ENCODE measurements at places on chromosomes 4 and X.

- no peak for DNase-seq
Measured at GRCh38 chrX:35561985-35562384, 236.2 kb upstream of the MAGEB16 start.

DNA sequence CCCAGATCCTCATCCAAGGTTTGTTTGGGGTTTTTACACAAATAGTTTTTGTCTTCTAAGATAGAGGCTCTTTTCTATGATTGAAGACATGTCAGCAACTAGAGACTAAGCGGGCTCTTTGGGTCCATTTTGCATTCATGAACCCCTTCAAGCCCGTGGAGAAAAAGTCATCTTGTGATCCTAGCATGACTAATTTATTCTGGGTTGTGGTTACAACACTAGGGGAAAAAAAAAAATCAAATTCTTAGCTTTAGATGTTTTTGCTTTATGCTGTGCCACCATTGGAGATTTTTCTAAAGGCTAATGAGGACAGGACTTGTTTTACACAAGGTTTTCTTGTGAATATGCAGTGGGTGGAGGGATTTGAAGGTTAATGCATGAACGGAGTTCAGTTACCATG is 440.0 kb downstream of the PCDH7 start:
- DNase-seq = no peak

- DNase-seq = no peak
Measured at GRCh38 chr4:33058998-33059397, 2338.8 kb downstream of the PCDH7 start.

DNA sequence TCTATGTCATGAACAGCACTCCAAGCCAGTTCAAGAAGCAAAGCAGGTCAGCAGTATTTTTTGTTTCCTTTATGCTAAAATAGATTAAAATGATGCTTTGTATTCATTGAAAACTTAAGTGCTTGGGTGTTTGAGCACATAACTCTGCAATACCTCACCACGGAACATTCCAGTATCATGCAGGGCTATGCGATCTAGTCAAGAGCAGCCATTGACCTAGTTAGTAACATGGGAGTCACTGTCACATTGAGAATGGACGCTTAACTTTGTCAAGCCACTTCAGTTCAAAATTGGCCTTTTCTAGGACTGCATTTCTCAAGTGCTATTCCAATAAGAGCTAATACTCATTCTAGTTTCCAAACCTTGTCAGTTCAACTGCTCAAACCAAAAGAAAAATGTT is 160.1 kb upstream of the FSTL5 start:
- DNase-seq = no peak

DNA sequence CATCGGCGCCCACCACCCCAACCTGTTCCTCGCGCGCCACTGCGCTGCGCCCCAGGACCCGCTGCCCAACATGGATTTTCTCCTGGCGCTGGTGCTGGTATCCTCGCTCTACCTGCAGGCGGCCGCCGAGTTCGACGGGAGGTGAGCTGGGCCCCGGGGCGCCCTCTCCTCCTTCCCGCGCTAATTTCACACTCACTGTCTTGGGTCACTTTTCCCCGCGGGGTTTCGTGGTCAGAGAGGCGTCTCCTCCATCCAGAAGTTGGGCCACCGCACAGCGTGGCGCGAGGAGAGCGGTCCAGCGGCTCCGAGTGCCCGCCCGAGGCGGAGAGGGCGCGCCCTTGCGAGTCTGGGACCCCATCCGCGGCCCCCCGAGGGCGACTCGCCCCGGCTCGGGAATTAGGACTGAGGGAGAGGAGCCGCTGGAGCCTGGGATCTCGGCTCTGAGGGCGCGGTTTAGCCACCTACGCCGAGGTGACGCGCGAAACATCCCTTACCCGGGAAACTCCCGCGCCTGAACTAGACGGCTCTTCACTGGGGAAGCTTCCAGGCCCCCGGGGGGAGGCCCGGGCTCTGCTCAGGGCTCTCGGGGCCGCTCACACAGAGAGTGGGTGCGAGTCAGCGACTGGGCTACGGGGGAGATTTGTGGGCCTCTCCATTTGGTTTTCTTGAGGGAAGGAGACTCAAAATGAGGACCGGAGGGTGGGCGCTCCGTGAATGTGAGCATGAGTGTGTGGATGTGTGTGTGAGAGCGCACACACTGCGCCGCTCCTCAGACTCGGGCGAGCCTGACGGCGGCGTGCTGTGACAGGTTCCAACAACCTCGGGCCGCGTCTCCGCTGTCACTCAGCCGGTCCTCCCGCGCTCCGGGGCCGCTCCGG is 551 bp downstream of the NPNT start:
- no peak for DNase-seq

DNA sequence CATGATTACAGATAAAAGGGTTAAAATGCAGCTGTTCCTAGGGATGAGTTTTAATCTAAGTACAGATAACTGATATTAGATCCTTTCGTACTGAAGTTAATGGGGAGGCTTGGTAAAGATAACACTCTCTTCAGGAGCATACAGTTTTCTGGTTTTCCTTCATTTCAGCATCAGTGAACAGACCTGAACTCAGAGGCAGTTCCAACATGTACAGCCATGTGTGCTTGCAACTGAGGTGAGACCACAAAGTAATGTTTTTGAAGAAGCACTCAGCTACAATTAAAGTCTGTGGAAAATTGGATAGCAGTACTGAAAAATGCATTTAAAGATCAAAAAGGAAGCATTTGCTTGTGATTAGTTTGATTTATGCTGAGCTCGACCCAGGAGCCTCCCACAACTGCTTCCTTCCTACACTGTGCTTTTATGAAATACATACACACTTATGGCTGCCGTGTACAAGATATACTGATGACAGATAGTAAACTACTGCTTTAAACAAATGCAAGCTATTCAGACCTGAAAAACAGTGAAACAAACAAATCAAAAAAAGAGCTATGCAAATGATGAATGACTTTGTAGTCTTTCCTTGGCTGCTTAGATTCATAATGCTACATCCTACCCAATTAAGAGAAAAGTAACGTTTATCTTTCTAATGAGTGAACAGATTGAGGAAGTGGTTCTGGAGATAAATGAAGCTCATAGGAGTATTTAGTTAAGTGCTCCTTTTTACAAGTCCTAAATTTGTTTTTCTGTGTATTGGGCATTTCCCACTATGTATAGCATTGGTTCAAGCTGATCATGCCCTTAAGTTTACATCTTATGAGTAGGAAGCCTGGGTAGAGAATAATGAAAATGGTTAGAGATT is 68.4 kb downstream of the PDLIM5 start:
- no peak for DNase-seq

DNA sequence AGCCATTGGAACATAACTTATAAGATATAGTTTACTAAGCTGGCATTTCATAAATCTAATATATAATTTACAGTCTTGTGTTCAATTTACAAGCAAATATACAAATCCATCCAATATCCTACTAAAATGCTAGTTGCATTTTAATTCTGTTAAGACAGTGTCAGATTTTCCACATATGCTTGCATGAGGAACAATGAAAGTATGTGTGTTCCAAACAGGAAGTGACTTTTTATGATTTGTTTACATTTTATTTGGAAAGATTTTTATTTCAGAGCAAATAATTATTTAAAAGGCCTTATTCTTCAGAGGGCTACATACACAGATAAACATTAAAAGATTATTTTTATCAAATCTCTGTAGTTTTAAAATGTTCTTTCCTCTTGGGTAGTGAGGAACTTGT is 130.1 kb downstream of the KLHL34 start:
- no peak for DNase-seq

- no peak for DNase-seq
Measured at GRCh38 chrX:115892787-115893671, 277.5 kb upstream of the AGTR2 start.

- DNase-seq = no peak
Measured at GRCh38 chr4:126396703-126397102, 1081.9 kb downstream of the FAT4 start.

- DNase-seq = no peak
Measured at GRCh38 chrX:118660085-118660484, 67.3 kb upstream of the IL13RA1 start.

- no peak for DNase-seq
Measured at GRCh38 chr4:83248486-83248885, 36.1 kb downstream of the COQ2 start.

- DNase-seq = no peak
Measured at GRCh38 chr4:119478446-119479179, 150.0 kb downstream of the PDE5A start.

DNA sequence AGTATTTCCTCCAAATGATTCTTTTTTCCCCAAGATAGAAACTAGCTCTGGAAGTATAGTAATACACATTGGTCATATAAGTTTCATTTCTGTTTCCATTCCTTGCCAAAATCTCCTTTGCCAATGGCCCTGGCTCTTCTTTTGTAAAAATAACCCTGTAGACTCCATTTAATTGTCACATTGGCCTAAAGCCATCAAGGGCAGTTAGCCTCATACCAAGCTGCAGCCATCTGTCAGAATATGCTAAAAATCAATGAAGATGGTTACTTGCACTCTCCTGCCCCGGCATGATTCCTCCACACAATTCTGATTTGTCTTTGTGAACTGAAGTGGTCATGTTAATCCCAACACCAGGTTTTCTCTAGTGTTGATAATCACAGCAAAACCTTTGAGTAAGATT is 380.5 kb downstream of the SH2D1A start:
- DNase-seq = no peak

GRCh38 chr4:6041800-6042199 is 23.6 kb upstream of the C4orf50 start:
- DNase-seq = no peak

DNA sequence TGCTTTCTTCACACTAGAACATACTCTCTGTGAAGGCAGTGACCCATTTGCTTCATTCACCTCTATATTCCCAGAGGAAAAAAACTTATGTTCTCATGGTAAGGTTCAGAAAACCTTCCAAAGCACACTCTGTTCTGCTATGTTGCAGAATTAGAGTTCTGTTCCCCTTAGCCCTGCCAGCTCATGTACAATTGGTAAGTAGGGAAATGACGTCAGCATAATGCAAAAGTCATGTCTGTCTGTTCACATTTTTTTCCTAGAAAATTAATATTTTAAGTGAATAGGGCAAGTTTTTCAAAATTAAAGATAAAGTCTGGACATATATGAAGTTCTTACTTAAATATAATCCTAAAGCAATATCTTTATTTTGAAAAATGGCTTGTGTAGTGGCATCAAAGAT is 443.6 kb downstream of the GALNTL6 start:
- no peak for DNase-seq

DNA sequence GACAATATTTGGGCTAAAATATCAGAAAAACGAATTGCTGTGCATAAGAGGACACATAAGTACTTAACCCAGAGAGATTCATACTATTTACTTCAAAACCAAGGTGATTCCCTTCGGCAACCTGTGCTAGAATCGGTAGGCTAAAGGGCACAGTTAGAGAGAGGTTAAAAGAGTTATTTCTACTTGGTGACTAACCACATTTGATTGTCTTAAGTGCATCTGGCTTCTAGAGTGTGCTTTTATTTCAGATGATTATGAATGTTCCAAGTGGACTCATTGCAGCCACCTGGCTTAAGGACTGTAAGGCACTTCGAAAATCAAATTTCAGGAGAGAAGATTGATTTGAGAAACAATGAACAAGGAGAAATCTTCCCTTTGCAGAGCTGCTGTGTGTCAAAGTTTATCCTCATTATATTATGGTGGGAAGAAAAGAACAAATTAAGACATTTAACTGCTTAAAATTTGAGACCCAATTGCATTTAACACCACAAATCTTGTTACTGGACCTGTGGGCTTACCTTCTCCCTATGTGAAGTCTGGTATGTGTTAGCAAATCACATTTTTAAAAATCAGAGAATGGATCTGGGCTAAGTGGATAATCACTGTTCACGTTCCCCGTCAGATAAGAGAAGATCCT is 34.0 kb downstream of the PHOX2B start:
- no peak for DNase-seq

DNA sequence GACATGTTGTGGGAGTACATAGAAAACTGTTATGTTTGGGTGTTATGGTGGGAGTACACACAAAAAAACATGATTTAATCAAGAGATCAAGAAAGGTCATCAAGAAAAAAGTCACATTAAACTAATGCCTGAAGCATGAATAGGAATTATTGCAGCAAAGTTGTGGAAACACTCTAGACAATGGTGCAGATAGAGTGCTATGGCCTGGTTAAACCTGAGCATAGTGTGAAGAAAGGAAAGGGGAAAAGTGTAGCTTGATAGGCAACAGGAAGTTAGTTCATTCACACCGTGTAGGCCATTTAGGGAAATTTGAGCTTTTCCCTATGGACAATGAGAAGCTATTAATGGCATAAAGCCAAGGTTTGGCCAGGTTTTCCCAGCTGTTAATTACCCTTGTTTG is 162.1 kb upstream of the EMCN start:
- no peak for DNase-seq

GRCh38 chr4:95215991-95216605 is 332.7 kb downstream of the UNC5C start:
- DNase-seq = no peak

- no peak for DNase-seq
Measured at GRCh38 chr4:102678695-102679335, 82.0 kb downstream of the MANBA start.

DNA sequence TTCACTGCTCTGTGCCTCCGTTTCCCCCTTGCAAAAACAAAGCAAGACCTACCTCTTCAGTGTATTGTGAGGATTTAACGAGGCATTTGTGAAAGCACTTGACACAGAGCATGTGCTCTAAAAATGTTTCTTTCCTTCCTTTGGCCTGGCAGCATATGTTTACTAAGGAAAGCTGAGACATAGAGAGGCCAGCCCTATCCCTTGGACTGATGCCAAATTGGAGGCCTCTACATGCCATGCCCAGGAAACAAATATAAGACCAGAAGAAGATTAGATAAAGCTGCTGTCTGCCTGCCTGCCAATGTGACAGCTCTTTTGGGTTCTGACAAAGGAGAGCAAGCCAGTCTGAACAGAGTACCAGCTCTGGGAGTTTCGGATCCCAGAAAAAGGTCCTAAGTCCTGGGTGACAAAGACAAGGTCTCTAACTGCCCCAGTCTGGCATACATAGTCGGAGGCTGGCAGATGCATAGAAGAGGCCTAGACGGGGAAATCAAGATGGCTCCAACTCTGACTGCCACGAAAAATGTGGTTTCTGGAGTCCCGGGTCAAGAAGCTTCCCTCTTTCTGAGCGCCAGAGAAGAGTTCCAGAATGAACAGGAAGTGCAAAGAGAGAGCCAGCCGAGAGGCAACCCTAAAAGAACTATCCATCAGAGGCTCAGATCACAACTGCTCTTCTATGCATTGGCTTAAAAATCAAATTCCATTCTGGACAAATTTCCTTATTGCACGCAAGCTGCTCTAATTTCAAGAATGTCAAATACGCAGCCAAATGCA is 25.8 kb downstream of the OTUD6A start:
- no peak for DNase-seq

GRCh38 chrX:12868747-12869146 is 1.9 kb downstream of the TLR7 start:
- no peak for DNase-seq

GRCh38 chrX:64975491-64975890 is 759 bp downstream of the ZC4H2 start:
- peak; percentile 1 for DNase-seq
